ENCODE measurements at places on chromosomes 16 and 17.

GRCh38 chr16:89579351-89579750 is 3.8 kb downstream of the CPNE7 start:
- no peak for DNase-seq

GRCh38 chr17:36030956-36031355 is 13.2 kb upstream of the CCL23 start:
- no peak for DNase-seq

GRCh38 chr16:26772503-26772902 is 294.2 kb upstream of the C16orf82 start:
- no peak for DNase-seq

DNA sequence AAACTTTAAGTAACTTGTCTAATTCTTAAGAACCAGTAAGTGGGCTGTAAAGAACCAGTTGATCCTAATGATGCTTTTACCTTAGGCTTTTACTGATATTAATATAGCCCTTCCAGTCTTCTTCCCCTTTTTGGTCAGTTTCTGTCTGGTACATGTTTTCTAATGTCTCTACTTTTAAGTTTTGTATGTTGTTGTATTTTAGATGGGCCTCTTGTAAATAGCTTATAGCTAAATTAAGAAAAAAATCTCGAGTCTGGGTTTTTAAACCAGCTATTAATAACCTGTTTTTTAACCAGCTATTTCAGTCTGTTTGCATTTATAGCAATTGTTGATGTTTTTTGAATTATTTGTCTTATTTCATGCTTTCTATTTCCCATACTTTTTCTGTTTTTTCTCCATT is 79.0 kb downstream of the PITPNC1 start:
- no peak for DNase-seq

- peak; percentile 20 for DNase-seq
Observed at GRCh38 chr17:65062171-65062915, 5.8 kb upstream of the GNA13 start.

DNA sequence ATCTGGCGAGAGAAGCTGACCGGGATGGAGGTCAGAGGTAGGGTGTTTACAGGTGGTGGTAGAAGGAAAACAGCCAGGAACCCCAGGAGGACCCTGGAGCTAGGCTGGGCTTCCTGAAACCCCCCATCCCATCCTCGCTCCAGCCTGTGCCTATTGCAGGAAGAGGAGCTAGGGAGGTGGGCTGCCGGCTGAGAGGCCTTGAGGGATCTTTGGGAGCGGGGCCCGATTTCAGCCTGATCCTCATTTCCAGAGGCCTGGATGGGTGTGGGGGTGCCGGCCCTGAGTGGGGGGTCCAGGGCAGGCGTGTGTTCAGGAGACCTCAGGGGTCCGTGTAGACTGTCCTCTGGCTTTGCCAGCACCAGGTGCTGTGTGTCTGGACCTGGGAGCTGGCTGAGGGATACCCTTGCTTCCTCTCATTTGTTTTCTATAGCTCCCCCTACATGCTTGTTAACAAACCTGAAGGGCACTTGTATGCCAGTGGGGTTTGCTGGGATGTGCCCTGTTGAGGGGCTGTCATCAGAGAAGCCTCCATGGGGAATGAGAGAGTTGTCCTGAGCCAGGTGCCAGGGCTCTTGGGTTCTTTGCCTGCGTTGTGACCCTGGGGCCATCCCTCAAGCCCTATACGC is 18.9 kb upstream of the RAP1GAP2 start:
- no peak for DNase-seq

GRCh38 chr16:87963400-87963799 is 12.2 kb downstream of the BANP start:
- DNase-seq = peak; percentile 54

Measured in NCI-H460 (cell line).